Activated T-helper 17 cell treated with anti-CD3 and anti-CD28 coated beads, Interleukin-2, amount 50 U/mL, for 72 hours (primary cell): ENCODE measurements at places on chromosomes 16 and 17.
A peak's percentile ranks its signal among the peaks of the same experiment; 100 is the strongest.

DNA sequence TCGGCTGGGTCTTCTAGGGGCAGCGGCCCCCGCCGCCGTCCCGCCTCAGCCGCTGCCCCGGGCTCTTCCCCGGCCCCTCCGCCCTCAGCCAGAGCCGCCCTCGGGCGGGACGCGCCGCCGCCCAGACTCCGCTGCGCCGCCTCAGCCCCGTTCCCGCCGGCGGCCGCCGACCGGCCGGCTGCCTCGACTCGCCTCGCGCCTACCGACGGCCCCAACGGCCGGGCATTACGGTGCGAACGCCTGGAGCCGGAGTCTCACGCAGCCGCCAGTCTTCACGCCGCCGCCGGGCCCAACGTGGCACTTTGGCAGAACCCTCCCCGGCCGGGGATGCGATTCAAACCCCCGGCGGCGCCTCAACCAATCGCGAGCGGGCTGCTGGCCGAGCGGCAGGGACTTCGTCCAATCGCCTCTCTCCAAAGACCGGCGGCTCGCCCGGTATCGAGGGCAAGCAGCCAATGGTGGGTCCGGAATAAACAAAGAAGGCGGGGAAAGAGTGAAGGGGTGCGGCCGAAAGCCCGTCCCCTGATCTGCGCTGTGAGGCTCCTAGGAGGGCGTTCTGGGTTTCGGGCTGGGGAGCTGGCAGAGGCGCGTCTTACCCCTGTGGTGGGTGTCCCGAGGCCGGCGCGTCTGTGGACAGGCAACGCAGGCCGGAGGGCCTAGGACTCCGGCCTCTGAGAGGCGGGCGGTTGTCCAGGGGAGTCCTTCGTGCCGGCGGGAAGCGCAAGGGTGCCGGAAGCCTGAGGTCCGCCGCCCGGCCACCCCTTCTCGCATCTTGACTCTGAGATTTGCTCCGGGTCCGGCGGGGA is at the start of gene CDR2:
CDR2 (minus strand) TSS at position 309 of the 806 bp plus-strand sequence. CDS start 310 bp downstream, outside the sequence.
- peak; percentile 96 for ATAC-seq

- peak; percentile 54 for ATAC-seq
Measured at GRCh38 chr17:7955414-7956227, 23.6 kb downstream of the CNTROB start.

DNA sequence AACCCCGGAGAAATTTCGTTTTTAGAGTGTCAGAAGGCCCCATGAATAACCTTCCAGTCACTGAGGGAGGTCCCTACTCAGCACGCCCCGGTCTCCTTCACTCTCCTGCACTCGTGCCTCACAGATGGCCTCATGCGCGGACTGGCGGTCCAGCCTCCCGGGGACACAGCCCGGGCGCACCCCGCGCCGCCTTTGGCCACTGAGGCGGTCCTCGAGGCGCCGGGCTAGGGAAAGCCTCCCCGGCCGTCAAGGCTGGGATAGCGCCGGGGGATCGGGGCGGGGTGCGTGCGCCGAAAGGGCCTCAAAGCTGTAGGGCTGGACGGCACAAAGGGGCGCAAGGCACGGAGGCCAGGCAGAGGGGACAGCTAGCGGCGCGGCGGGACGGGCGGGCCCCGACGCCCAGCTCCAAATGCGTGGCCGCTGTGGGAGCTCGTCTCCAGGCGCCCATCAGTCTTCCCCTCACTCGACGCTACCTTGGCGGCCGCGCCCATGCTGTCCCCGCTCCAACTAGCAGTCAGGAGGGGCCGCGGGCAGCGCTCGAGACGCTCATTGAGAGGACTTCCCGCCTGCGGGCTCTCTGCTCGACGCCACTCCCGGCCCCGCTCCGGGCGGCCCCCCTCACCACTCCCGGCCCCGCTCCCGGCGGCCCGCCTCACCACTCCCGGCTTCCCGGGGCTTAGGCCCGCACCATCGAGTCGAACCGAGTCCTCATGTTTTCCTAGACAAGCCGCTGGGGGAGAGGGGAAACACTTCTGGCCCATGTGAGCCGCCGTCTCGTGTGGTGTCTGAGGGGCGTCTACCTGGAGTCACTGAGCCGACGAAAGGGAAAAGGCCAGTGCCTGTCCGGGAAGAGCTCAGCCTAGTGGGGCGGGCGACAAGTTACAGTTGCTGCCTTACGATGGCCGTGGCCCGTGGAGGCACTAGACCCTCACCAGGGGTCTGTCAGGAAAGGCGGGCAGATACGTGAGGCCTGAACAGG is at the start of gene USP6:
USP6 (plus strand) TSS at position 360 of the 979 bp plus-strand sequence. CDS start 14,336 bp downstream, outside the sequence.
- no peak for ATAC-seq

DNA sequence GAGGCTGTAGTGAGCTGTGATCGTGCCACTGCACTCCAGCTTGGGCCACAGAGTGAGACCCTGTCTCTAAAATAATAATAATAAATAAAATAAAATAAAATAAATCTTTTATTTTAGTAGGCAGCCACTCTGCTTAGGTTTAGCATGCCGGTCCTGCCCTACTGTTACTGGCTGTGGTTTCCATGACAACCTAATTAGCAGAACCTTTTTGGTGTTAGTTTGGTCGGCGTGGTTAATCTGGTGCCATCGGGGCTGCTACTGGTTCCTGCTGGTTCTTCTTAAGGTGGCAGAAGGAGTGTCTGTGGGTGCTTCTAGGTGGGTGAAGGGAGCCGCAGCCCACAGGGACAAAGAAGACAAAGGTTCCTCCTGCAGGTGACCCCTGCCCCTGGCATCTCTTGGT is 37.8 kb upstream of the CBX4 start:
- no peak for ATAC-seq

- no peak for ATAC-seq
Measured at GRCh38 chr17:69228576-69228975, at the start of gene ABCA10. ABCA10 (minus strand) TSS chr17:69228824; CDS start chr17:69225358, 3,466 bp downstream.

- ATAC-seq, result peak; percentile 20
Measured at GRCh38 chr17:30379303-30379902, 676 bp downstream of the CPD start.

GRCh38 chr16:14378689-14379467 is 251.2 kb downstream of the PARN start:
- ATAC-seq, result no peak

- ATAC-seq, result no peak
Measured at GRCh38 chr16:69031877-69032301, 73.6 kb upstream of the HAS3 start.

GRCh38 chr16:56094231-56094630 is 97.1 kb upstream of the GNAO1 start:
- ATAC-seq, result no peak

GRCh38 chr17:35605678-35606077 is 18.6 kb downstream of the AP2B1 start:
- ATAC-seq, result no peak

DNA sequence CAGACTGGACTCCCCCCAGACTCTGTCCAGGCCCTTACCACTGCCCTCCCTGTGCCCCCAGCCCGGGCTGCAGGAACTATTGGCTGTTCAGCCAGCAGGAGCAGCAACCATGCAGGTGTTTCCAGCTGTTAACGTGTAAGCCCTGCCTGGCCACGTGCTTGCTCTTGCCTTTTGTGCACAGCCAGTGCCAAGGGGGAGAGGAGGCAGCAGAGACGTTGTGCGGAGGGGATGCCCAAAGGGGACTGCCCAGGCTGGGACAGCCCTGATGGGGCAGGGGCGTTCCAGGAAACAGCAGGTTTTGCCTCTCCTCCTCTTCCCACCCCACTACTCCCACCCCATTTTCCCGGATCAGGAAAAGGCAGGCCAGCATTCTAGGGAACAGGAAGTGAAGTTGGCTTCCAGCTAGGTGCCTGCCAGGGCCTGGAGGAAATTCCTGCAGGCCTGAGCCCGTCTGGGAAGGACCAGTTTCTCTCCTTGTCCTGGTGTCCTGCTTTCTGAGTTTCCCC is 16.7 kb upstream of the LASP1NB start:
- no peak for ATAC-seq
